ENCODE measurements at places on chromosomes 5 and 9. TPM values are rescaled to one million over a fixed set of nuclear protein-coding genes. Genes with fewer than 3 reads are reported as not detected.
A peak's percentile ranks its signal among the peaks of the same experiment; 100 is the strongest.

SPATA31C1 gene
- 0.07 TPM for total RNA-seq

DNA sequence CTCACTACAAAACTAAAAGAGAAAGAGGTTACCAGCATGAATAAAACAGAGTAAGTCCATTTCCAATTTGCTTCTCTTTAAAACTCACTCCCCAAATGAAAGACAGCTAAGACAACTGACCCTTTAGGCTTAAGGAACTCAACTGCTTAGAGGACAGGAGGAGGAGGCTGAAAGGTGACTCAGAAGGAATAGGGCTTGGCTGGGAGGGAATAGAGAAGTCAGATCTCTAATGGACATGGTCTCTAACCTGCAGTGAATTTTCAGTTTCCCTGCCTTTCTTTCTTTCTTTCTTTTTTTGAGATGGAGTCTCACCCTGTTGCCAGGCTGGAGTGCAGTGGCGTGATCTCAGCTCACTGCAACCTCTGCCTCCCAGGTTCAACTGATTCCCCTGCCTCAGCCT, 261.8 kb upstream of the CLINT1 start:
- no peak overlapping the region for H3K27ac ChIP-seq
- H3K27me3 ChIP-seq, result no peaks in the 10 kb centered on the region
- no peak overlapping the region for H3K4me3 ChIP-seq
- H3K4me1 ChIP-seq, result no peaks in the 10 kb centered on the region

CFAP77 gene
- total RNA-seq, result not detected

GRCh38 chr9:27536168-27536567, 6.6 kb upstream of the MOB3B start:
- H3K27ac ChIP-seq, result no peak overlapping the region
- no peaks in the 10 kb centered on the region for H3K36me3 ChIP-seq
- H3K4me1 ChIP-seq, result no peaks in the 10 kb centered on the region
- DNase-seq, result no peak
- no peaks in the 10 kb centered on the region for H3K27me3 ChIP-seq
- H3K4me3 ChIP-seq, result no peak overlapping the region

INSYN2B gene
- not detected for total RNA-seq

DNA sequence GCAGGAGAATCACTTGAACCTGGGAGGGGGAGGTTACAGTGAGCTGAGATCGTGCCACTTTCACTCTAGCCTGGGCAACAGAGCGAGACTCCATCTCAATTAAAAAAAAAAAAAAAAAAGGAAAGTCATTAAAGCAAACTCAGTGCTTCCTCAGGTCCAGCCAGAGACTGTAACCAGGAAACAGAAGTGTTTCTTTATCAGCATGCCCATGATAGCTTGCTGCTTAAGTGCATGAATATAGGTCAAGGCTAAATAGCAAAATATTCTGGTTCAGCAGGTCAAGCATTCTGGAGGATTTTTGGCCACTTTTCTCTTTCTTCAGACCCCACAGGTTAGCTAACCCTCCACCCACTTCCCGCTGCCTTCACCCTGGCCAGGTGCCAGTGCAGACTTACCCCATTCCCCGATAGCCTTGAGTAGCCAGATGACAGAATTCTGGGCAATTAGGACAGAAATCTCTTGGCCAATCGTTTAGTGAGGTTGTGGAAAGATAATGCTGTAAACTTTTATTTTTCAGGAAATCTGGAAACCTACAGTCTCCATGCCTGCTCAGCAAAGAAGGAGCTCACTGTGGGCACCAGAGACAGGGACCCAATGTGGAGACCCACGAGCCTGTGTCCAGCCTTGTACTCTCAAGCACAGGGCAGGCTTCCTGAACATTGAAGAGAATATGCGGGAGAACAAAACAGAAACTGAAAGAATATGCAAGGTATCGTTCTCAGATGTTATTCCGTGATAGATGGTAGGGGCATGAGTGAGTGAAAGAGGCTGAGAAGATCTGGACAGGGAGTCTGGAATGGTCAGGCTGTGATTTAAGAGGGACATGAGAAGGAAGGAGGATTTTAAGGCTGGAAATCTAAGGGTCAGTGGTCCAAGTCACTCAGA, 4.2 kb upstream of the UGT3A2 start:
- no peak for DNase-seq
- no peaks in the 10 kb centered on the region for H3K4me1 ChIP-seq
- H3K27ac ChIP-seq, result no peak overlapping the region

GRCh38 chr9:111965566-111966019, 69.0 kb downstream of the UGCG start:
- H3K27me3 ChIP-seq, result no peaks in the 10 kb centered on the region
- H3K4me3 ChIP-seq, result no peak overlapping the region
- H3K36me3 ChIP-seq, result no peaks in the 10 kb centered on the region
- H3K27ac ChIP-seq, result no peak overlapping the region

DNA sequence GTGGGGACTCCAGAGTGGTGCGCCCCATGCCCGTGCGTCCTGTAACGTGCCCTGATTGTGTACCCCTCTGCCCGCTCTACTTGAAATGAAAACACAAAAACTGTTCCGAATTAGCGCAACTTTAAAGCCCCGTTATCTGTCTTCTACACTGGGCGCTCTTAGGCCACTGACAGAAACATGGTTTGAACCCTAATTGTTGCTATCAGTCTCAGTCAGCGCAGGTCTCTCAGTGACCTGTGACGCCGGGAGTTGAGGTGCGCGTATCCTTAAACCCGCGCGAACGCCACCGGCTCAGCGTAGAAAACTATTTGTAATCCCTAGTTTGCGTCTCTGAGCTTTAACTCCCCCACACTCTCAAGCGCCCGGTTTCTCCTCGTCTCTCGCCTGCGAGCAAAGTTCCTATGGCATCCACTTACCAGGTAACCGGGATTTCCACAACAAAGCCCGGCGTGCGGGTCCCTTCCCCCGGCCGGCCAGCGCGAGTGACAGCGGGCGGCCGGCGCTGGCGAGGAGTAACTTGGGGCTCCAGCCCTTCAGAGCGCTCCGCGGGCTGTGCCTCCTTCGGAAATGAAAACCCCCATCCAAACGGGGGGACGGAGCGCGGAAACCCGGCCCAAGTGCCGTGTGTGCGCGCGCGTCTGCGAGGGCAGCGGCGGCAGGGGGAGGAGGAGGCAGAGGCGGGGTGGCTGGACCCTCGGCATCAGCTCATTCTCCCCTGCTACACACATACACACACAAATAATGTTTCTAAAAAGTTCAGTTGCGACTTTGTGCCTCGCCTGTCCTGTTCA, 668 bp downstream of the GLIS3 start:
- no peak overlapping the region for H3K27ac ChIP-seq
- DNase-seq, result no peak
- H3K36me3 ChIP-seq, result no peaks in the 10 kb centered on the region
- H3K4me1 ChIP-seq, result no peaks in the 10 kb centered on the region
- H3K27me3 ChIP-seq, result peaks cover 23% of the 10 kb centered on the region

DNA sequence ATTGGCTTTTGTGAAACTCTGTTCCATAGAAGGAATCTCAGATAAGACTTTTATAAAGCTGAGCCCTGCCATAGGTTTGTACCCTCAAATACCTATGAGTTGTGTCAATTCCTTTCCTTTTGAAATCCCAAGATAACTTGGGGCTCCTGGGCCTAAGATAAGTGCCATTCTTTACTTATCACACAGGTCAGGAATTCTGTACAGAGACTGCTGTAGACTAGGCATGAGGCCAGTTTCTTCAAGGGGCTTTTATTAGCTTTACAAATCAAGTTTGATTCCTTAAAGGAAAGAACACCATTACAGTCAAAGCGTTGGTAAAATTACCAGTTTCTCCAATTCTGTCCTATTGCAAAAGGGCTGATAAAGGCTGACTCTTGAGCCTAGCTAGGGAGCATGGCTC, 39.2 kb downstream of the SHC3 start:
- H3K4me1 ChIP-seq, result no peaks in the 10 kb centered on the region
- H3K36me3 ChIP-seq, result no peaks in the 10 kb centered on the region
- H3K27me3 ChIP-seq, result no peaks in the 10 kb centered on the region
- no peak overlapping the region for H3K4me3 ChIP-seq
- no peak overlapping the region for H3K27ac ChIP-seq

ITK gene
- total RNA-seq, result 0.81 TPM

GRCh38 chr9:113581865-113582697, 118.6 kb downstream of the RGS3 start:
- no peak overlapping the region for H3K4me3 ChIP-seq
- no peak for DNase-seq
- no peaks in the 10 kb centered on the region for H3K36me3 ChIP-seq
- H3K4me1 ChIP-seq, result peaks cover 23% of the 10 kb centered on the region
- no peak overlapping the region for H3K27ac ChIP-seq

DNA sequence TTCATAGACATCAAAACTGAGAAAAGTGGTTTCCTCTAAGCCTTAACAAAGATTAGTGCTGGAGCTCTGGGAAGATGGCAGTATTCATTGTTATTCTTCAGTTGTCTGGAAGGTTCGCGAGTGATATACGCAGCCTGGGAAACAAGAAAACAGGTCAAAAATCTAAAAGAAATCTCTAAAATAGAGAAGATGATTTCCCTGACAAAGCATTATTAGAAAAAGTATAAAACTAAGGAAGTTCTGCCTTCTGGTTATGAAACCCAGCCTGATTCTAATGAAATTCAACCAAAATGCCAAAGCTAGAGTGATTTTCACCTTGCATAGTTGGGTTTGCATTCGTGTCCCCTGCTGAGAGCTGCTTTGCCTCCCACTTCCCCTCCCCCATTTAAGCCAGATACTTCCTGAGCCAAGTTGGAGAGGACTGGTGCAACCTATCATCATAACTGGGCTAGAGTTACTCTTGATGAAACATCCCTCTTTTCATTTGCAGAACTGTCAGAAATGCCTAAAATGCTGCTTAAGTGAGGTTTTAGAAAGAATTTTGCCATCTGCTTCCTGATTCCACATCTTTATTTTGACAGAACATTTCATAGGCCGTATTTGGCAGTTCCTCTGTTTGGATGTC, 48.4 kb downstream of the NDFIP1 start:
- H3K4me3 ChIP-seq, result no peak overlapping the region
- DNase-seq, result no peak
- H3K27me3 ChIP-seq, result no peaks in the 10 kb centered on the region
- no peaks in the 10 kb centered on the region for H3K4me1 ChIP-seq
- peaks cover 7% of the 10 kb centered on the region for H3K36me3 ChIP-seq
- H3K27ac ChIP-seq, result no peak overlapping the region

DNA sequence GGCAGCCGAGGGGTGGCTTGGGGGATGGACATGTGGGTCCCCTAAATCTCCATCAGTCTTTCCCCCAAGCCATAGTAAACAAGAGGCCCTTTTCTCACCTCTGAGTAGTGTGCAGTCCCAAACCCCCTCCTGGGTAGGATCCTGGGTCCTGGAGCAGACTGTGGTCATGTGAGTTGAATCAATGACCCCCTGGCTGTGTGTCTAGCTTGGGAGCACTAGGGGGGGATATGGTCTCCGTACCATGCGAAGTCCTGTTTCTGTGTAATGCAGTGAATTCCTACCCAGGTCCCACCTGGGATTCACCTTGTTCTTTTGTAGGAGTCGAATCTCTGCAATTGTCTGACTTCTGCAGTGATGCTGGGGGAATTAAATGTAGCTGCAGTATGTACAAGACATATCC, 66.2 kb downstream of the FGF18 start:
- no peak overlapping the region for H3K4me3 ChIP-seq
- no peaks in the 10 kb centered on the region for H3K36me3 ChIP-seq
- no peak overlapping the region for H3K27ac ChIP-seq

LRRC14B gene
- total RNA-seq, result not detected

- no peak overlapping the region for H3K4me3 ChIP-seq
- no peak overlapping the region for H3K27ac ChIP-seq
- H3K4me1 ChIP-seq, result no peaks in the 10 kb centered on the region
- no peaks in the 10 kb centered on the region for H3K36me3 ChIP-seq
These were observed 198.9 kb downstream of the NXNL2 start for GRCh38 chr9:88733651-88734421.

TAF11L3 gene
- total RNA-seq, result not detected

CNOT6 gene
- total RNA-seq, result 32.4 TPM

DNA sequence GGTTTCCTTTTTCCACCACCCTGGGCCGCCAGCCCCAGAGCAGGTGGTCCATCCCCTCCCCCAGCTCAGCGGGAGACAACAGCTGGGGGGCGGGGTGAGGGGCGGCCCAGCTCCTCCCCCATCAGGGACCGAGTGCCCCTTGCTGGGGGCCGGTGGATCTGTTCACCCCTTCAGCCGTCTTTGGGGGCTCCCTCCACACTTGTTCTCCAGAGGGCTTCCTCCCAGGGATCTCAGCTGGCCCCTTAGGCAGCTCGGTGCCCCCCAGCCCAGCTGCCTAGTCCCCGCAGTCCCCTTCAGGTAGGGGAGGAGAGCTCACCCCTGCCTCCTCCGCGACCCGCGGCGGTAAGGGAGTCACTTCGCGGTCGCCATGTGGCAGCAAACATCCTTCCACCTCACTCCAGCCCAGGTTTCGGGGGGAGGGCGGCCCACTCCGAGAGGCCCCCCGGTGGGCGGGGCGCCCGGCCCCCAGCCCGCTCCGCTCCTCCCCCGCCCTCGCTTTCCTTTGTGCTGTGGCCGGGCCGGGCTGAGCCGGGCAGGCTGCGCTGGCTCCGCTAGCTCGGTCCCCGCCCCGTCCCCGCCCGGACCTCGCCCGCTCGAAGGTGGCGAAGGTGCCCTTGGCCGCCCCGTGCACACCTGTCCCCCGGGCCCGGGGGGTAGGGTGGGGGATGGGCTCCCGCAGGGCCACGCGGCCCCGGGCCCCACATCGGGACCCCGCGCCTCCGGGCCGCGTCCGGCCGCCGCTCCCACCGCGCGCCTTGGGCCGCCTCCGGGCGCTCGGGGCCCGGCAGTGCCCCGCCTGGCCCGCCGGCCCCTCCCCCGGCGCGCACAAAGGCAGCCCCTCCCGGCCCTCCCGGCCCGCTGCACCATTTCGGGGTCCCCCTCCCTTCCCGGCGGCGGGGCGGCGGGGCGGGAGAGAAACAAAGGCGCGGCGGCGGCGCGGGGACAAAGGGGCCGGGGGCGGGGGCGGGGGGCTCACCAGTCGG, 683 bp downstream of the DBN1 start:
- no peaks in the 10 kb centered on the region for H3K27me3 ChIP-seq
- H3K27ac ChIP-seq, result peak overlapping the region; percentile 79

SPOCK1 gene
- total RNA-seq, result 0.35 TPM

DNA sequence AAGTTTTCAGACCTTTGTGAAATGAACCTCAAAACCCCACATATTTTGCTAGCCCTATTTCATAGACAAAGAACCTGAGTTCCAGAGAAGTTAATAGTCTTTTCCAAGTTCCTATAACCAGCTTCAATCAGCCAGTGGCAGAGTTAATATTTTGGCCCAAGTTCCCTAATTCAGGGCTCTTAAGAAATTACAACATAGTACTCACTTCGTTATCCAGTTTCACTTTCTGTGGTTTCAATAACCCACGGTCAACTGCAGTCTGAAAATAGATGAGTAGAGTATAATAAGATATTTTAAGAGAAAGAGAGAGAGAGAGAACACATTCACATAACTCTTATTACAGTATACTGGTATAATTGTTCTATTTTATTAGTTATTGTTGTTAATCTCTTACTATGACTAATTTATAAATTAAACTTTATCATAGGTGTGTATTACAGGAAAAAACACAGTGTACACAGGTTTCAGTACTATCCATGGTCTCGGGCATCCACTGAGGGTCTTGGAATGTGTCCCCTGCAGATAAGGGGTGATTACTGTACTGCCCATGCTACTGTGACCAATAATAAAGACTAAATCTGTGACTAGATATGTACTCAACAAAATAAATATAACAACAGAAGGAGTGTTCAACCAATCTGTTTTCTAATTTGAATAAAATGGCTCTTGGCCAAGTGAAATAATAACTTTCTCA, 9.3 kb upstream of the MYOT start:
- peaks cover 3% of the 10 kb centered on the region for H3K27me3 ChIP-seq
- no peak overlapping the region for H3K27ac ChIP-seq
- H3K4me3 ChIP-seq, result no peak overlapping the region
- no peaks in the 10 kb centered on the region for H3K4me1 ChIP-seq

CAMK2A gene
- total RNA-seq, result 0.13 TPM

Data from K562 (cell line).